ENCODE measurements at places on chromosomes 2 and 18. TPM values are rescaled to one million over a fixed set of nuclear protein-coding genes. Genes with fewer than 3 reads are reported as not detected.

The ALK gene
- 0.37 TPM for total RNA-seq

The SLC16A14 gene
- 0.81 TPM for total RNA-seq

- no peak for DNase-seq
Observed at GRCh38 chr18:610214-610928, 13.6 kb downstream of the CLUL1 start.

DNA sequence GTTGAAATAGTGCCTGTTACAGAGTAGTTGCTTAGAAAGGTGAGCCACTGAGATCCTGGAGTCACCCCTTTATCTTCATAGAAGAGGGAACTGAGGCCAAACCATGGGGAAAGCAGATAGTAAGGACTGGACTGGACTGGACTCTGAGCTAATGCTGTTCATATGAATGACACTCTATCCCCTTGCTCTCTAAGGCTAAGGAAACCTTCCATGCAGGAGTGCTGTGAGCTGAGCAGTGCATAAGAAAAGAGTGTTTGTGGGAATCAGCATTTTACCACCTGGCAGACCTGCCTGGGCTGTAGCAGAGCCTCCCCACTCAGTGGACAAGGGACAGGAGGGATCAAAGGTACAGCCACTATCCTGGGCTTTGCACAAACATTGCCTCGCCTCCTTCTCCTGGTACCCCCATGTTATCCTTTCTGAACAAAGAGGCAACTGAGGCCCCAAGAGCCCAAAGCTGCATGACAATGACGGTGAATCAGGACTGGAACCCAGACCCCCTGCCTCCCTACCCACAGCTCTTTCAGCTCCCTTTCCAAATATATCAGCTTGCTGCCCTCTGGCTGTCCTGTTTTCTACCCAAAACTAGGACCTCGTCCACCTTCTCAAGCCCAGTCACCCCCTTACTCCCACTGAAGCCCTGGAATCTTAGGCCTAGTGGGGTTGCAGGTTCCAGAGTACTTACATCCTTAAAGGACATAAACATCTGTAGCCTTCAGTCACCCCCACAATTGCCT is 227.9 kb downstream of the ZBTB7C start:
- no peak for DNase-seq

GRCh38 chr18:73933685-73934084 is 213.9 kb downstream of the FBXO15 start:
- DNase-seq = no peak

The DCC gene
- total RNA-seq = not detected

GRCh38 chr2:15982285-15983044 is 42.1 kb downstream of the MYCN start:
- DNase-seq = no peak

- DNase-seq = no peak
Observed at GRCh38 chr2:18464913-18465312, 95.5 kb downstream of the RDH14 start.

The PPP1R1C gene
- 5.2 TPM for total RNA-seq

- DNase-seq = peak; percentile 50
Observed at GRCh38 chr2:18378020-18378653, 182.3 kb downstream of the RDH14 start.

- no peak for DNase-seq
Observed at GRCh38 chr2:58911877-58912276, 670.8 kb upstream of the FANCL start.

DNA sequence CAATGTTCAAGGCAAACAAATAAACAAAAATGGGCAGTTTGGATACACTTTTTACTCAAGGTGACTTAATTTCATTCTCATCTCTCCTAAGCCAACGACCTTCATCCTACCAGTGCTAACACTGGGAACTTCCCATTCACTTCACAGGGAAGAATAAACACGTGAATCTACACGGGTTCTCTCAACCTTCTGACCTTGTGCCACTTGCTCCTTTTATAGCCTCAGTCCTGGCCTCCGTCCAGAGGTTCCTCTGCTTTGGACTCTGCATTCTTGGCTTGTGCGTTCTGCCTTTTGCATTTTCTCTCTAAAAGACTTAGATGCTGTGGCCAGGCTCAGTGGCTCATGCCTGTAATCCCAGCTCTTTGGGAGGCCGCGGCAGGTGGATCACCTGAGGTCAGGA is 13.8 kb downstream of the ZNF2 start:
- no peak for DNase-seq

DNA sequence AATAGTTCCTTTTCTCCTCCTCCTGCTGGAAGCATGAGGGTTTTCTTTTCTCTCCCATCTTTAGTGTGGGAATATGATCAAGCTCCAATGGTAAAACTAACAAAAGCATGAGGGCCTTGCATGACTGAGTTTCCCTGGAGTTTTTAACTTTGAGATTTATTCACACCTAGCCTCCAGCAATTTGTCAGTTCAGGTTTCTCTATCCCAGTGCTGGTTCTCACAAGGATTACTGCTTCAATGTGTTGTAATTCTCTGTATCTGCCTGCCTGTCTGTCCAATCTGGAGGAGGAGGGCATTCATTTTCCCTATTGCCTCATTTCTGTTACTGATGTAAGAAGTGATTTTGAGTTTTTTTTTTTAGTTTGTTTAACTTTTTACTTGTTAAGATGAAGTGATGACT is 57.6 kb upstream of the RPRM start:
- no peak for DNase-seq

DNA sequence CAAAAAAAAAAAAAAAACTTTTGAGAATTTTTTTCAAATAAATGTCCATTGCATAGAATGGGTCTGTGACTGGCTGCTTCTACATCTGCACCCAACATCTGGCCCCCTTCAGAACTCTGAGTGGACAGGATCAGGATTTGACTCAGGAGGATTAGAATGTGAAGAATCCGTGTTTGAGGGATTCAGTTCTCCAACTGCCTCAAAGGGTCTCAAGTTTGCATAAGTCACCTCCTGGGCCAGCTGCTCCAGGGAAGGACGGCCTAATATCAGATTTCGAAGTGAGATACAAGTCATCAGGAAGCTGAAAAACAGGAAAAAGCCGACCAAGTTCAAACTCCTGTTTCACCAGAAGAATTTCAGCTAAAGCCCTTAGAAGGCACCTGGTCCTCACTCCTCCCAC is 10.9 kb downstream of the MAT2A start:
- DNase-seq = peak; percentile 75

- no peak for DNase-seq
Observed at GRCh38 chr2:66070721-66071602, 364.0 kb upstream of the MEIS1 start.

GRCh38 chr2:231315896-231316295 is 79.6 kb upstream of the B3GNT7 start:
- no peak for DNase-seq

The AQP12B gene
- not detected for total RNA-seq

GRCh38 chr2:51218047-51218446 is 186.1 kb upstream of the NRXN1 start:
- DNase-seq = no peak

DNA sequence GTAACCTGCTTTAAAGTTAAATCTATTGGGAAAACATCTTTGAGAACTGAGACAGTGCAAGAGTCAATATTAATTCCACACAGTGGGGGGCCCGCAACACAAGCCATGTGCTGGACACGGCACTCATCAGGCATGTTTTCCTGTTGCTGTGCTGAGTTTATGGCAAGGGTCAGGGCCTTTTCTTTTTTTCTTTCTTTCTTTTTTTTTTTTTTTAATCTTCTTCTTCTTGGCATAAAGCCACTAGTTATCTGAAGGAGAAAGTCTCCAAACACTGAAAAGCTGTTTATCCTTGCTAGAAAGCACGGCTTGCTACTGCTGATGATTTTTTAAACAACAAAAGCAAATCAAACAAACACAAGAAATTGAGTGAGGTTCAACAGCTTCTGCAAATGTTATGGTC is 252.1 kb downstream of the ZNF521 start:
- peak; percentile 24 for DNase-seq

DNA sequence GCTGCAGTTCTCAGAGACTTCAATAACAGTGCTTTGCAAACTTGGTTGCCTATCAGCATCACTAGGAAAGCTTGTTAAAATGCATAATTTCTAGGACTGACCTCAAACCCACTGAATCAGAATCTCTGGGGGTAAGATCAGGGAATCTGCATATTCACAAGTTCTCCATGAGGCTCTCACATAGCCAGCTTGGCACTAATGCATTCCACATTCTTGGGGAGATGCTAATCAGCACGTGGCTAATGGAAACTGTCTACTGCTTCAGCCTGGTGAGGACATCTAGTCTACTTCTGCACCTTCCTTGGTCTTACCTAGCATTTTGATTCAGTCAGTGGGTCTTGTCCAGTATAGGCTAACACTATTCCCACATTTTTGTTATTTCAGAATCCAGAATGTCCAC is 56.3 kb downstream of the RBKS start:
- peak; percentile 81 for DNase-seq

The SERPINB12 gene
- total RNA-seq = not detected

DNA sequence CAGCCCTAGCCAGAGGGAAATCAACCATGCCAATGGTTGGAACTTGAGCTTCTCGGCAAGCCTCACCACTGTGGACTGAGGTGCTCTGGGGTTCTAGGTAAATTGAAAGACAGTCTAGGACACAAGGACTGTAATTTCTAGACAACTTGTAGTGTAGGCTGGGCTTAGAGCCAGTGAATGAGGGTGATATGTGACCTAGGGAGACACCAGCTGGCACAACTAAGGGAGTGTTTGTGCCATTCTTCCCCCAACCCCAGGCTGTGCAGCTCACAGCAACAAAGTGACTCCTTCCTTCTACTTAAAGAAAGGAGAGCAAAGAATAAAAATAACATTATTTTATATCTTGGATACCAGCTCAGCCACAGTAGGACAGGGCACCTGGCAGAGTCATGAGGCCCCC is 1690.7 kb upstream of the TMEFF2 start:
- no peak for DNase-seq

DNA sequence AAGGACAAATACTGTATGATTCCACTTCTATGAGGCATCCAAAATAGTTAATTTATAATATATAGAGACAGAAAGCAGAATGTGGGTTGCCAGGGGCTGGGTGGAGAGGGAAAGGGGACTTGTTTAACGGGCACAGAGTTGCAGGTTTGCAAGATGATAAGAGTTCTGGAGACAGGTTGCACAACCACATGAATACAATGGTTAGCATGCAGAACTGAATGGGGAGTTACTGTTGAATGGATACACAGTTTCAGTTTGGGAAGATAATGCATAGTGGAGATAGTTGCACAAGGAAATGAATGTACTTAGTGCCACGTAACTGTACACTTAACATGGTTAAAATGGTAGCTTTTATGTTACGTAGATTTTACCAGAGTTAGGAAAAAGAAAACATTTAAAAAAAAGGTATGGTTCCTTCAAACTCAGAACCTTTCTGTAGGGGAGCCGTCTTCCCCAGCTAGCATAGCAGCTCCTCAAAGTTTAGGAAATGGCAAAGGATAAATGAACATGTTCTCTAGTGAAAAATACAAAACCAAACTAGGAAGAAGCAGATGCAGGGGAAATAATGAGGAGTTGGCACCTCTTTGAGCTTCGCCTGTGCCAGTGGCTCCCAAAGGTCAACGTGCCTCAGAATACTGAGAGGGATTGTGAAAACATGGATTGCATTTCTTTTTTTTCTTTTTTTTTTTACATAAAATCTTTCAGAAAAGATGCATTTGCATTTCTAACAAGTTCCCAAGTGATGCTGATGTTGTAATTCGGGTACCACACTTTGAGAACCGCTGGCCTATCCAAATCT is 95.2 kb downstream of the ZCCHC2 start:
- DNase-seq = no peak

The NT5DC4 gene
- total RNA-seq = not detected

GRCh38 chr2:239608260-239608659 is 207.4 kb upstream of the HDAC4 start:
- DNase-seq = no peak

DNA sequence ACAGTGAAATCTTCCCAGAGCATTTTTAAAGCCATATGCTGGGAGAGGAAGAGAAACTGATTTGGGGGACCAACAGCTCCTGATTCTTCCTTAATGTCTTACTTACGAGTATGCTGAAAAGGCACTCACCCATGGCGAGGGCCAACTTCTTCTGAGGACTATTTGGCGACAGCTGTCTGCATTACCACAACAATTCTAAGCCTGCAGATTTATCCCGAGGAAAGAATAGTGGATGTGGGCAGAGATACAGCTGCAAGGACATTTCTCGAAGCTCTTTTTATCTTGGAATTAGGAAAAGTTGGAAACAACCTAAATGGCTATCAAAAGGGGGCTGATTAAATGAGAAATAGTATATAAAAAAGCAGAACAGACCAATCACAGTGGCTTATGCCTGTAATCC is 40.3 kb upstream of the FHL2 start:
- no peak for DNase-seq

- no peak for DNase-seq
Observed at GRCh38 chr2:23550553-23550952, 165.6 kb downstream of the KLHL29 start.

DNA sequence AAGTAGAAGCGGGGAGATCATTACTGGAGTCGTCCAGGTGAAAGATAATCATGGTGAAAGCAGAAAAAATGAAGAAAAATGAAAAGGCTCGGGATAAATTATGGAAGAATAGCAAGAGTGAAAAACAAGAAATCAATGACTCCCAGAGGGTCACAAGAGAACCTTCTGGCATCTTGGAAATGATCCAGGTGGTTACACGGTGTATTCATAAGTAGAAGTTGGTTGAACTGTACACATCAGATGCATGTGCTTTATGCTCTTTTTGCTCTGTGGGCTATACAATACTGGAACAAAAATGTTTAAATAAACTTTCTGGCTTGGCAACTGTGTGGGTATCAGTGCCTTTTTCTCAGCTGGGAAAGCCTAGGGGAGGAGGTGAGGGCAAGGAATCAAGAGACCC is 348.9 kb downstream of the RND3 start:
- DNase-seq = no peak

DNA sequence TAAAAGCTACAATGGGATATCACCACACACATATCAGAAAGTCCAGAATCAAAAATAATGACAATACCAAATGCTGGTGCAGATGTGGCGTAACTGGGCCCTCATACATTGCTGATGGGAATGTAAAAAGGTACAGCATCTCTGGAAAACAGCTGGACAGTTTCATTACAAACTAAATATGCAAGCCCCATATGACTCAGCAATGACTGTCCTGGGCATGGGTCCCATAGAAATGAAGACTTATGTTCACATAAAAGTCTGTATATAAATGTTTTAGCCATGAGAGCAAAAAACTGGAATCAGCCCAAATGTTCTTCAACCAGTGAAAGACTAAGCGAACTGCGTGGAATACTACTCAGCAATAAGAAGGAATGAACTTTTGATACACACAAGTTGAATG is 56.7 kb downstream of the ALPK2 start:
- peak; percentile 99 for DNase-seq

DNA sequence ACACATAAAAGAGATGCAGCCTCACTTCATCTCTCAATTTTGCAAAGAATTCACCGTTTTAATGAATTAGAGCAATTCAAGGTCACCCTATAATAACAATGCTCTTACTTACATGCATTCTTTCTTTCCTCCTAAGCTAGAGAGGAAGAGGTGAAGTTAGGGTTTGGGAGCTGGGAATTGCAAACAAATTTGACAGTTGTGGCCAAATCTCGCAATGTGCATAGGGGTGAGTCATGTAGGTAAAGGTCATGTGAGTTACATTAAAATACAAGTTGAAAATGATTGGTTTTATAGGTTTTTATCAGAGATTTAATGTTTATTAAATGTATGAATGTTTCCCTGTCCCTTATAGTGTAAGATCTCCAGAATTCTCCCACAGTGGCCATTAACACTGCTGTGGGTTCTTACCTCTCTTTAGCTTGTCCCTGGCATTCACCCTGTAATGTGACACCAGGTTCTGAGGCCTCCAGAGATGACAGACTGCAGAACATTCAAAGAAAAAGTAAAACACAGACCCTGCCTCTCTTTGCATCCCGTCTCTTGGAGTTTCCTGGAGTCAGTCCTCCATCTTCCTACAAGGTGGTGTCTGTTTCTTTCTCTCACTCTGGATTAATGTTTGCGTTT is 53.7 kb upstream of the LGALSL start:
- peak; percentile 25 for DNase-seq

GRCh38 chr2:163757814-163758213 is 22.0 kb upstream of the FIGN start:
- DNase-seq = no peak

Data from M059J (cell line).